ENCODE measurements at places on chromosomes 2 and 18.

DNA sequence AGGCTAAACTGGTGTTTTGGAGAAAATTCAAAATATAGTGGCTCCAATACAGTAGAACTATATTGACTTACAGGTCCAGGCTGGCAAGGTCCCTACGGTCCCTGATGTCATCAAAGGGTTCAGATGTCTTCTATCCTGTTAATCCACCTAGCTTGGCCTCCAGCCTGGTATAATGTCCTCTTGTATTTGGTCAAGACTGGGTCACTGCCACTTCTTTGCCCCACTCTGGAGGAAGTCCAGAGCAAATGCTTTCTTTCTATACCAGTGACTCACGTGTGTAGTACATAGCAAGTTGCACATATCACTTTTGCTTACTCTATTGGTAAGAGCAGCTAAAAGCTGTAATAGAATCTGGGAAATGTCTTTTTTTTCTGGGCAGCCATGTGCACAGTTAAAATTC, 80.8 kb downstream of the LCLAT1 start:
- DNase-seq = no peak

GRCh38 chr2:236180076-236180816, 12.1 kb upstream of the GBX2 start:
- no peak for DNase-seq

GRCh38 chr2:171346723-171347557, 86.8 kb downstream of the METTL8 start:
- no peak for DNase-seq

DNA sequence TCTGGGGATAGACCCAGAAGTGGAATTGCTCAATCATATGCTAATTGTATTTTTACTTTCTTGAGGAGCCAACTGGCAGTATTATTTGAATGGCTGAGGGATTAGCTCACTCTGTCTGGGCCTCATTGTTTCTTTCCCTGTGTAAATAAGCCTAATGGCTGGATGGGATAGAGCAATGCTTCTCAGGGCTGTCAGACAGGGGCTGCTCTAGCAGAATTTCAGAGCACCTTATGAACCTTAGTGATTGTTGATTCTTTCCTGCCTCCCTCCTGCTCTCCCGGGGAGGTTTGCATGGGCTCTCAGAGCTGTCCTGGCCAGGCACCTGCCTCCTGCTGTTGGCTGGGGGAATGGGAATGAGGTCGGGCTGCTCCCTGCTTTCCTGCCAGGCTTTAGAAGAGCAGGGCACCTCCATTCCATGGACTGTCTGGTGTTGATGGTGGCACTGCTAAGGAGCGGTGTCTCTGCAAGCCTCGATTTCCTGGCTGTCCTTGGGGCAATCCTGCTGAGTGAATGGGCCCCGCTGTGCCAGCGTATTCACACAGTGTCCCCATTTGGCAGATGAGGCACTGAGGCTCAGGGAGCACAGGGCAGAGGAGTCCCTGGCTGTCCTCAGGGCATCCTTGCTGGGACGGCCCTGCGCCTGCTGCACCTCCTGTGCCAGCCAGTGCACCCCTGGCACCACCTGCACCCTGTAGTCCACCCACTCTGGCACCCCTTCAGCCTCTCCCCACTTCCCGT, 468.2 kb upstream of the HS6ST1 start:
- no peak for DNase-seq

- DNase-seq = no peak
These were observed 1019.6 kb upstream of the PIK3C3 start for GRCh38 chr18:40935423-40935822.

DNA sequence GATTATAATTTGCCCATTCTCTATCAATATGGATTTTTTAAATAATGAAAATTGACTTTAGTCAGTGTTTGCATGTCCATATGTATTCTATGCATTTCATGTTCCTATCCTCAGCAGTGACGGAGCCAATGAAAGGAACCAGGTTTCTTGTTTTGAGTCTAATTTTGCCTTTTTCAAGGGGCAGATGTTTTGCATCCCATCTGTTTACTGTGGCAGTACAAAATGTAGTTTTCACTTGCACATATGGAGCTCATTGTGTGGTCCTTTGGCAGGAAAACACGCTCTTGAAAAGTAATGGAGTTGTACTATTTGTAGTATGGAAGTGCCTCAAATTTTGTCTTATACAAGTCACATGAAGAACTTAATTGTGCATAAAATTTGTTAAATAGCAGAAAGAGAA, 127.8 kb downstream of the AGPS start:
- DNase-seq = no peak

- no peak for DNase-seq
These were observed 81.6 kb upstream of the CTDP1 start for GRCh38 chr18:79597831-79598632.

DNA sequence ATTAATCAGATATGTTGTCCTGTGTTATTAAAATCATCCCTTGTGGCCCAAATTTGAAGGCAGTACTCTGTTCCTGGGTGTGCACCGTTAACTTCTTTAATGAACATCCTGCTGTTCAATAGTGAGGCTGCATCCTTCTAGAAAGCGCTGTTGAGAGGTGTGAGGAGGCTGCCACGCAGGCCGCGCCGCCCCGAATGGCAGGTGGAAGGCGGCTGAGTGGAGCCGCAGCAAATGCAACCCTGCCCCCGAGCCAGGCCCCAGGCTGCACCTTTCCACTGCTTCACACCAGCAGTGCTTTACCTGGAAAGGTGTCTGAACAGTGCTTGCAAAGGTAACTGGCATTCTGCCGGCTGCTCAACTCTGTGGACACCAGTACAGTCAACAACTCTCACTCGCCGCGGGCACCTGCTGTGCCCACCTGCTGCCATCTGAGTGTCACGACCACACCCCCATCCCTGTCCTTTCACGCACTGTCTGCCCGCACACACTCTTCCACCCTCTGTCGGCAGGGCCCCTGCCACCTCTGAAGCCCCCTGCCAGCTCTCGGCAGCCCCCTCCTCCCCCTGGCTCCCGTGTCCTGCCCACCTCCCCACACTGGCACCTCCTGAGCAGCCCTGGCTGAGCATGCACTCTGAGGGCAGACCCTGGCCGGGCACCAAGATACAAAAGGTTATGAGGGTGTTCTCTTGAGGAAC, 70.9 kb downstream of the ODC1 start:
- no peak for DNase-seq

DNA sequence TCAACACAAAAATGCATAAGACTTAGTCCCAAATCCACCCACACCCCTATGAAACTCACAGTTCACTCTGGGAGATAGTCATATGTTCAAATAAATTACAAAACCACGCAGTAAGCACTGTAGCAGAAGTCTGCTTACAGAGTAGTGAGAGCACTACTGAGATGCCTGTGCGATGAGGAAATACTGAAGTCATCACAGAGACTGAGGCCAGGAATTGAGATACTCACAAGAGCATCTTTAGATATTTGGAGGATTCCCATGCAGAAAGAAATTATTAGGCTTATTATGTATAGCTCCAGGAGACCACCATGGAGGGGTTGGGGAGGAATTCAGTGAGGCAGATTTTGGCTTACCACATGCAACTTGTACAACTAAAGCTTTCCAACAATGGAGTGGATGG, 82.3 kb downstream of the ANTXR1 start:
- DNase-seq = no peak

DNA sequence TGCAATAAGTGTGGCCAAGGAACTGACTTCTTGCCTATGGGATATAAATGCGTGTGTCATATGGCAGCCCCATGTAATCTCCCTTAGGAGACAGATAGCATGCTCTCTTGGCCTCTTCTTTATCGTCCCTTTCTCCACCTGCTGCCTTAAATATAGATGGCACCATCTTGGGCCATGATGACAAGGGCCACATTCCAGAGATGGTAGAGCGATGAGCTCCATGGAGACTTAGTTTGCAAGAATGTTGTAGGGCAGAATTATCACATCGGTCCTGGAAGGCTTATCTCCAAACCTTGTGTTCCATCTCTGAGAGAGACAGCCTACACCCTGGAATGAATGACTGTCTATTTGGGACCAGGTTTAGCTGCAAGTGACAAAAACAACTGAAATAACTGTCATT, 536.7 kb downstream of the TNS1 start:
- no peak for DNase-seq

- DNase-seq = no peak
These were observed 44.0 kb upstream of the HPCAL1 start for GRCh38 chr2:10258726-10259125.

DNA sequence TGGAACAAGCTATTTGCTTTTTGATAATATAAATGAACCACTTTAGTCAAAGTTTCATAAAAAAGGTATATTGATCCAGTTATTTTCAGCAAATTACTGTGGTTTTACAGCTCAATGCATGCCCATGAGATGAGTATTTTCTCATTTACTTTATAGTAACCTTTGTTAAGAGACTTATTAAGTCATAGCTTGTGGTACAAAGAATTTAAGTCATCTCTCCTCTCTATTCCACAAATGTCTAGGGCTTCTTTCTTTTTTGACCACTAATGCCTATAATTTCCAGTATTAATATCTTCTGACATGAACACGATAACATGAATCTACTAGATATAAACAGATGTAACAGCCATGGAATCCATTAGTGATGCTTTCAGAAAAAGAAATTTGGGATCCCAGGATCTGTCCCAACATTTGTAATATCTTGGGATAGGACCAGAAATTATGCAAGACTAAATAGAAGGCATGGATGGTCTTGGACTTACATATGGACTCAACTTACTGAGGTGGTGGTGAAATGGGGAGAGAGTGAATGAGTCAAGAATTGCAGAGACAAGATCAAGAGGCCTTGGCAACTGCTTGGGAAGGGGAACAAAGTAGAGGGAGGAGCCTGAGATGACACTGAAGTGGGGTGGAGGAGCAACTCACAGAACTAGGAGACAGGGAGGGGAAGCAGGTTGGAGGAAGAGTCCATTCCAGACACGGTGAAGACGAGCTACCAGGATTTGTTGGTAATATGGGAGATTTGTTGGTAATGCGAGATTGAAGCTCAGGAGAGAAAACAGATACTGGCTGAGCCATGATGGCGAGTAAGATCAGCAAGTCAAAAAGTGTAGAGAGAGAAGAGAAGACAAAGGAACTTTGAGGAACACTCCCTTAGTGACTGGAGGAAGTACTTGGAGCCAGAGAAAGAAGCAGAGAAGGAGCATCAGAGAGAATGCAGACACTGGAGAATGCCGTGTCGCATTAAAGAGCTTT, 42.4 kb upstream of the KDM3A start:
- no peak for DNase-seq

DNA sequence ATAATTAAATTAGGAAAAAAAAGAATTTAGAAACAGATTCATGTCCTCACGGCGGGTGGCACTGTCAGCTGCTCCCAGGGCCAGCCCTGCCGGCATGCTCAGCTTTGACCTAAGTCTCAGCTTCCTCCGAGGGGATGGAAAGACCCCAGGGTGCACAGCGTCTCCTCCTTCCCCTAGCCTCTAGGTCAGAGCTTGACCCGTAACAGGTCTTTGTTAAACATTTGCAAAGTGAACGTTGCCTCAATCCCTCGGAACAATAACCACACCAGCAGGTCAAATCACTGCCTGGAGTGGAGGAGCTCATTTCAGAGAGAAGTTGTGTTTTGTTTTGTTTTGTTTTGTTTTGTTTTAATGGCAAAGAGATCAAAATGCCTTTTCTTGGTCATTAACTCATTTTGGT, 171.3 kb downstream of the TMEM18 start:
- no peak for DNase-seq

GRCh38 chr18:34083910-34084535, 140.7 kb downstream of the NOL4 start:
- DNase-seq = no peak

DNA sequence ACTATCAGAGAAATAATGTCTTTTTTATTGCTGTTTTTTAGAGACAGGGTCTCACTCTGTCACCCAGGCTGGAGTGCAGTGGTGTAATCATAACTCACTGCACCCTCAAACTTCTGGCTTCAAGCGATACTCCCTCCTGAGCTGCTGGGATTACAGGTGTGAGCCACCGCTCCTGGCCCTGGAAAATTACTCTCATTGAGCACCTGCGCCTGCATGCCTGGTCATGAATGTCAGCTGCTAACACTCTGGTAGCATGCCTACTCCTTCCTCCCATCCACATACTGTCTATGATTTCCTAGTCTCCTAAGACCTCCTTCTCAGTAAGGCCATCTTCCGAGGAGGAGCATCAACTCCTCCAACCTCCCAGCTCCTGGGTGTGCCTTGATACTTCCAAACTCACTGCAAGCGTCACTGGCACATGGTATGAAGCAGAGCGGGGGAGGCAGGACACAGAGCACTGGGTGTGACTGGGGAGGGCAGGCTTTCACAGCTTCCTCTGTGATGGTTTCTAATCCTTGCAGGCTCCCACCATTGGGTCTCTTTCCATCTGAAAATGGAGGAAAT, 1.6 kb upstream of the MAP2 start:
- DNase-seq = no peak

DNA sequence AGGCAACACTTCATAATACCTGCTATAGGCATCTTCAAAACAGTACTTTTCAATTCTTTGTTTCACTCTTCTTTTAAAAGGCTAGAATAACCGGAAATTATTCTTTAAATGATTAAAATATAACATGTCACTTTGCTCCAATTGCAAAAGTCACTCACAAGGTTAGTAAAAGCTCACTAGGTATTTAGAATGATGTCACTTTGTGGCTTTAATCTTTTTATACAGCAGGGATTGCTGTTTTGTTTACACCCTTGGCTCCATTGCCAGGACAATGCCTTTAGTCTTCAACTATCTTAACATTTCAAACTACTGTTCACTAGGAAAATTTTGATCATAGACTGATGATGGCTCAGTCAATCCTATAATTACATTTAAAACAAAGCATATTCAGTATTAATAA, 157.1 kb downstream of the BAZ2B start:
- no peak for DNase-seq

DNA sequence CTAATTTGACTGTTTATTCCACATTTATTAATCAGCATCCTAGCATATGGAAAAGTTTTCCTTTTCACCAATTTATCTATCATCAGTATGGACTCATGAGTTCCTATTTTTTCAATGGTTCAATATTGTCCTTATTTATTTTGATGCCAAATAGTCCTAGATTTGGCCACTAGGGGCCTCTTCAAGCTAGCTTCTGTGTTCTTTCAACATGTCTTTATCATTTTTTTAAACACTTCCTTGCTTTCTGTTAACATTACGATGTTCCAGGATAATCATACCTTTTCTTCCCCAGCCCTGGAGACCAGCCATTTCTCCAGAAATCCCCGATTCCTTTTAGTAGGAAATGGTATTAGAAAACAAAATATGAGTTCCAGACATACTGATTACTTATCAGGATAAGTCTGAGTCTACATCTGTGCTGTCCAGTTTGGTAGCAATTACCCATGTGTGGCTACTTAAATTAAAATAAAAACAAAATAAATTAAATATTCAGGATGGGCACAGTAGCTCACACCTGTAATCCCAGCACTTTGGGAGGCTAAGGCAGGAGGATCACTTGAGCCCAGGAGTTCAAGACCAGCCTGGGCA, 70.6 kb downstream of the RPE start:
- DNase-seq = no peak

DNA sequence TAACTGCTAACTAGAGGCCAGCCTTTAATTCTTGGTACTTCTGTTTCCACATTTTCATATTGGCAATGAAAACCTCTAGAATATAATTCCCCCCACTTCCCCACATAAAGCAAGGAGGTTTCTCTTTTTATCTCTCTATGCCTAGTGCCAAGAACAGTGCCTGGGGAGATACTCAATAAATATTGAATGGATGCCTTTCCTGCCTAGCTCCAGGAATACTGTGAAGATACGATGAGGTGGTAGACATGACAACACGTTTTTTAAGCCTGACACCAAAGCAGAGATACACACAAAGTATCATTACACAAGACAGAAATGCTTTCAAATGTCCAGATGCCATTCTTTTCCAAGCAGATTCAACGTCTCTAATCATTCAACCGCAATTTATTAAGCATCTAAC, 535.5 kb downstream of the XIRP2 start:
- DNase-seq = no peak
